ENCODE measurements at places on chromosomes 6 and 20. TPM values are rescaled to one million over a fixed set of nuclear protein-coding genes. Genes with fewer than 3 reads are reported as not detected.

DNA sequence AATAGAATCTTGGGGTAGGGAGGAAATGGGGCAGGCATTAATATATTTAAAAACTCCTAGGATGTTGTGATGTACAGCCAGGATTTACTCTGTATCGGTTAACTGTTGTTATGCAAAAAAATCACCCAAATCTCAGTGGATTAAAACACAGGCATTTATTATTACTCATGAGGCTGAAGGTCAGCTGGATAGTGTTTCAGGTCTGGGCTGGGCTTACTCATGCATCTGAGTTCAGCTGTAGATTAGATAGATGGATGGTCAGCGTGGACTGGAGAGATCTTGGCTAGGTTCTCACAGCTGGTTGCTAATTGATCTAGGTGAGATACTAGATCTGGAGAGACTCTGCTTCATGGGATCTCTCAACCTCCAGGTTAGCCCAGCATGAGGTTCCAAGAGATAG is 131.4 kb downstream of the BTBD3 start:
- DNase-seq = no peak

- no peak for DNase-seq
Observed at GRCh38 chr6:36455486-36456027, 12.8 kb downstream of the KCTD20 start.

GRCh38 chr20:35698298-35699126 is 640 bp downstream of the NFS1 start:
- no peak for DNase-seq

The C20orf141 gene
- not detected for total RNA-seq

The HUS1B gene
- total RNA-seq = 1.1 TPM

The SH3BGRL2 gene
- total RNA-seq = 9.5 TPM
